CD4-positive, alpha-beta T cell treated with Interleukin-4 for 4 hours (primary cell): ENCODE measurements at places on chromosomes 1 and 21.

DNA sequence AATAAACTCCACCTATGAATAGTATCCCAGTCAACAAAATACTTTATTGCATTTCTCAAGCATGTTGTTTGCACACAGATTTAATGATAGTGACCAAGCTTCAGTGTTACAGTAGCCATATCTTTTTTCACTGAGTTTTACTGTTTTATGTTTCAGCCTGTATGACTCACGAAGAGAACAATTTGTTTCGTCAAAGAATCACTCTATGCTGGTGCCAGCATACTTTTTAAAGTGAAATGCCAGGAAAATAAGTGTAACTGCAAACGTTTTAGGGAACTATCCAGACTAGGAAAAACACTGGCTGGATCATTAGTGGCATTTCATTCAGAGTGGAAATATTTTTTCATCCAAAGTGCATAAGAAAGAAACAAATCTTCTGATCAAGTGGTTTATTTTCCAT is 210.8 kb downstream of the COL11A1 start:
- DNase-seq: no peak

DNA sequence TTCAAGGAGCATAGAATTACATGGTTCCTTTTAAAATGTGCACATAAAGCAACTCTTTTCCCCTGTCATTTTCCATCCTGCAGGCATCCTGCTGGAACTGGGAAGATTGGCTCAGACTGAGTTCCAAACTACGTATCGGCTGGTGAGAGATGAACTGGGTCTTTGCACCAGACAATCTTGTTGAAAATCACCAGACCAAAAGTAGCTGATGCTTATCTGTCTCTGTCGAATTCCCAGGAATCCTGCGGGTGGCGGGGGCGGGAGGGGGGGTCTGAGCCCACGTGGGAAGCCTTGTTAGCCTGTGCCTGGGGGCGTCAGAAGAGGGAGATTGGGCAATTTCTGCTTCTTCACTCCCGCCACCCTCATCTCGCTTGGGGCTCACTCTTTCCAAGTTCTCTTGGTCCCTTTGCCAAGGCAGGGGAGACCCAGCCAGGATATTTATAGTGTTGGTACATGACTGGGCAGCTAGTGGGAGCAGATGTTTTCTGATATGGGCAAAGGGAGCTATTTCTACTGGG is 90.1 kb upstream of the SLC25A33 start:
- DNase-seq: no peak

DNA sequence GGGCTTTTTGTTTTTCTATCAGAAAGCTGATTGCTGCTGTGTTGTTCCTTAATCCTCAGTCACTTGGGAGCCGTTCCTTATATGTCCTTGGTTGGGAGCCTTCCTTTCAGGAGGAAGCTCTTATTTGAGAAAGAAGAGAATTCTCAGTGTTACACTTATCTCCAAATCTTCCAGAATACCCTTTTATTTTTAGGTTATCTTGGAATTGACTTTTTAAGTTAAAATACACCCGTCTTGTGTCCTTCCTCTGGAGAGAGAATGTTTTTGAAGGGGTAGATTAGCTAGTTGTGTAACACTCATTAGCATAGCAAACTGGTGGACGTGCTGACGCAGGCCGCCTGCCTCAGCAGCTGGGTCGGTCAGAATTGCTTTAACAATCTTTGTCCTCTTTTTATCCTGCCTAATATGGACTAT is 42.1 kb downstream of the LRRC8B start:
- DNase-seq: no peak

GRCh38 chr21:41932576-41933312 is 21.1 kb downstream of the C2CD2 start:
- no peak for DNase-seq

GRCh38 chr1:56461158-56462127 is 117.9 kb downstream of the PLPP3 start:
- no peak for DNase-seq

DNA sequence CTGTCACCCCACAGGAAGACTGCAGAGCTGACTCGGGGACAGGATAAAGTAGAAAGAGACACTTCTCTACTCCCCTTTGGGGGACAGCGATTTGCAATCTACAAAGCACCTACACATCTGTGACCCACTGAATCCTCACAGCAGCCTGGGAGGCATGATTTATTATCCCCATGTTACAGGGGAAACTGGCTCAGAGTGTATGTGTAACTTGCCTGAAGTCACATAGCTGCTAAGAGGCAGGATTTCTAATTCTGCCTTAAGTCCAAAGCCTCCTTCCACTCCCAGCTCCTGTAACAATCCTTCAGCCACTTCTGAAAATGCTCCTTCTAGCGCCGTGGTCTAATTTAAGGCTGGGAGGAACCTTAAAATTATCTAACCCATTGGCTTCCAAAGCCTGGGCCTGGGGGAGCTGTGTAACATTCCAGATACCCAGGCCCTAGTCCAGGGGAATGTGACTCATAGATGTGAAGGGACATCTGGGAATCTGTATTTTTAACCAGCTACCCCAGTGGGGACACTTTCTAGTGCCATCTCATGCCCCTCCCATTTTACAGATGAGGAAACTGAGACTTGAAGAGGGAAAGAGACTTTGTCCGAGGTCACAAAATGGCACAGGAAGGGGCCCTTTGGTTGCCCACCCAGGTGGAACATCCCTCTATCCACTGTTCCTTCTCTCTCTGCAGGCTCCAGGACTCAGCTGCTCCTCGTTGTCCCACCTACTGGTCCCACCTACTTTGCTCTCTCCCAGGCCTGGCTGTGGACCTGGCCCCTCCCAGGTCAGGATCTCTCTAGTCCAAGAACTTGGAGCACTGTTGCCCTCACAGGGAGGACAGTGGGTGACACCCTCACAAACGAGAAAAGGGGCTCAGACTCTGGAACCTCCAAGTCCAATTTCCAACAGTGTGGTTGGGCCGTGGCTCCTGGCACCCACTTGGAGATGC is 48.9 kb downstream of the AHDC1 start:
- no peak for DNase-seq

GRCh38 chr1:245961137-245961540 is 545.9 kb downstream of the SMYD3 start:
- DNase-seq: no peak

- no peak for DNase-seq
Measured at GRCh38 chr1:47875831-47876586, 121.2 kb downstream of the TRABD2B start.

DNA sequence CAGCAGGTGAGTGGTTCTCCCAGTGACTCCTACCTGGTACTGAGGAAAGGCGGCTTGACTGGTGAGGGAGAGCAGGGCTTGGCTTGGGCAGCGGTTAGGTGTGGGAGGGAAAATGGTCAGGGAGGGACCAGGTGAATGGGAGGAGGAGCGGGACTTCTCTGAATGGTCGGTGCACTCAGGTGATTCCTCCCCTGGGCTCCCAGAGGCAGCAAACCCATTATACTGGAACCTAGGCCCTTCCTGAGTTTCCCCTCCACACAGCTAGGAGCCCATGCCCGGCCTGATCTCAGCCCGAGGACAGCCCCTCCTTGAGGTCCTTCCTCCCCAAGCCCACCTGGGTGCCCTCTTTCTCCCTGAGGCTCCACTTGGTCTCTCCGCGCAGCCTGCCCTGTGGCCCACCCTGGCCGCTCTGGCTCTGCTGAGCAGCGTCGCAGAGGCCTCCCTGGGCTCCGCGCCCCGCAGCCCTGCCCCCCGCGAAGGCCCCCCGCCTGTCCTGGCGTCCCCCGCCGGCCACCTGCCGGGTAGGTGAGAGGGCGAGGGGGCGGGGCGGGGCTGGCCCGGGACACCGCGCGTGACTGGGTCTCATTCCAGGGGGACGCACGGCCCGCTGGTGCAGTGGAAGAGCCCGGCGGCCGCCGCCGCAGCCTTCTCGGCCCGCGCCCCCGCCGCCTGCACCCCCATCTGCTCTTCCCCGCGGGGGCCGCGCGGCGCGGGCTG is 2.3 kb downstream of the ARTN start:
- DNase-seq: no peak
